Omental fat pad (tissue), 4 donors: ENCODE measurements at places on chromosomes 2 and 18.

DNA sequence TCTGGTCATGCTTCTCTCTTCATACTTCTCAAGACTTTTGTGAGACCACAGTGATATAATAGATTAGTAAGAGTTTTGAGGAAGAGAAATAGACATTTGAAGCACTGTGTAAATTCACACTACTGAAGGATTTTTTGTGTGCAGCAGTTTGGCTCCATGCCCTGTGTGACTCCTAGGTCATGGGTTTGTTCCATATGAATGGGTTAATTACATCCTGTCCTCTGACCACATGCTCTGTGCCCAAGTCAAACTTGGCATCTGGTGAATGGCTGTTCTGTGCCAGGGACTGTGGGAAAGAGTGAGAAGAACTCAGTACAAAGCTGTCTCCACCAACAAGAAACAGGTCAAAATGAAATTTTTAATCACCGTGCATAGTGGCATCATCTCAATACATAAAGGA is 304.0 kb downstream of the LNPK start:
- DNase-seq = no peak

GRCh38 chr2:70141212-70141901 is 49.5 kb downstream of the C2orf42 start:
- DNase-seq = peak; percentile 36

GRCh38 chr2:32715391-32715841 is 87.6 kb downstream of the TTC27 start:
- no peak for DNase-seq

- no peak for DNase-seq
These were observed 1172.4 kb upstream of the PIK3C3 start for GRCh38 chr18:40782453-40783130.

- DNase-seq = no peak
These were observed 431.5 kb downstream of the ARHGAP15 start for GRCh38 chr2:143560724-143561123.

GRCh38 chr2:233436191-233436581 is 81.9 kb downstream of the DGKD start:
- peak; percentile 20 for DNase-seq

- DNase-seq = no peak
These were observed 1348.7 kb upstream of the NXPH2 start for GRCh38 chr2:140128909-140129308.

GRCh38 chr2:8121022-8121825 is 560.6 kb upstream of the ID2 start:
- DNase-seq = no peak

DNA sequence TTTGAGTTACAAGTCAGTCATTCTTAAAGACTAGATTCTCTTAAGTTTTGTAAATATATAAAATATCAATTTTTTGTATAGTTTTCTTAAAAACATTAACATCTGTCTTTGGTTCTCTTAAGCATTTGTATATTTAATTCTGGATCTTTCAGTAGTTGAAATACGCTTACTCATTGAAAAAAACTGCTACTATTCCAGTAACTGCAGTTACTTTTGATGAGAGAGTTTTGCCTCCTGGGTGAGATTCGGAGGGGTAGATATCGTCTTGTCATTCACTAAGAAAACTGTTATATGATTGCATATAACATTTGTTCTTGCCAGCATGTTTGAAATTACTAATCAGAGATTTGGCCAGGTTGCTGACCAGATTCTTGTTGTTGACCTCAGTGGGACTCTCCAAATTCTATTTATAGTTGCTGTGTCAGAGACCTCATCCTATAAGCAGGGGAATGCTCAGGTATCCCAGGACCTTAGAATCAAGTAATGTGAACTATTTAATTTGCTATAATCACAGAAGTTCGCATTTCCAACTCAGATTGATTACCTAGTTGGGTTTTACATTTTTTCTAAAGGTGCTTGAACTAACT is 7.9 kb downstream of the AGPS start:
- DNase-seq = no peak

DNA sequence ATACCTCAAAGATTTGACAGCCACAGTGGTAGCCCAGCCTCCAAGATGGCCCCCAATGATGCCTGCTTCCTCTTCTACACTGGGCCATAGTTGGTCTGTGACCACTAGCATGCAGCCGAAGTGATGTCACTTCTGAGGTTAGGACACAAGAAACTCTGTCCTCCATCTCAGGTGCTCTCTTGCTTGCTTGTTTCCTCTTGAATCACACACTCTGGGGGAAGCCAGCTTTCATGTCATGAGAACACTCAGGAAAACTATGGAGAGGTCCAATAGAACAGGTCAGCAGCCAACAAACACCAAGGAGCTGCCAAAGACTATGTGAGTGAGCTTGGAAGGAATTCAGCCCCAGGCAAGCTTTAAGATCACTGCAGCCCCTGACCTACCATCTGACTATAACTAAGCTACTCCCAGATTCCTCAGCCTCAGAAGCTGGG is 3.3 kb upstream of the ADAM17 start:
- DNase-seq = no peak

DNA sequence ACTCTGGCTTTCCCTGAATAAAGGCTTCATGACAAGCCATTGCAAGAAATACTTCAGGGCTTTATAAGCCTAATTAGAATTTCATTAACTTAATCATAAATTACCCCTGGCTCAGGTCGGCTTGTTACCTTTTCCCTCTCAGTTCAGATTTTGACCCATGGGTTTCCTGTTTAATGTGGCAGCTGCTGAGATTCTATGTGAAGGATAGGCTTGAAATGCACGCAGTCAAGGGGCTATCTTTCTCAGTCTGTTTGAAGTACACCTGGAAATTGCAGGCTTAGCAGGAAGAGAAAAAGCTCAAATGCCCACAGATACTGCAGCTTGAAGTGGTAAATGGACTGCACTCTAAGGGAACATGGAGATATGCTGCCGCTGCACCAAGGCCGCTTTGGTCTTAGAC is 49.4 kb downstream of the CAVIN2 start:
- no peak for DNase-seq

DNA sequence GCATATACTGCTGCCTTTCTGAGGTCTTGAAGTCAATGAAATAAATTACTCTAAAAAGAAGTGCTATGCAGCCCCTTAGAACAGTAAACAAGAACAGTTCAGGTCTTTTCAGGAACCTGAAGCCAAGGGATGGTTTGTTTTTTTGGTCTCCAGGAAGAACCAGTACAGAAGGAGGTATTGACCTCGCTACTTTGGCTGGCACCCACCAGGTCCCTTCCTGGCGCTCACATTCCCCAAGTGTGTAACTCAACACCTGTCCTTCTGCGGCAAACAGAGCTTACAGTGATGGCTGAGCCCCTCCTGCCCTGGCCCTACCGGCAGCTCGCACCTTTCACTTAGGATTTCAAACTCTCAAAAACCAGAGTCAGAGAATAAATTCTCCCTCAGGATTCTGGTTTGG is 51.9 kb downstream of the SETBP1 start:
- no peak for DNase-seq

DNA sequence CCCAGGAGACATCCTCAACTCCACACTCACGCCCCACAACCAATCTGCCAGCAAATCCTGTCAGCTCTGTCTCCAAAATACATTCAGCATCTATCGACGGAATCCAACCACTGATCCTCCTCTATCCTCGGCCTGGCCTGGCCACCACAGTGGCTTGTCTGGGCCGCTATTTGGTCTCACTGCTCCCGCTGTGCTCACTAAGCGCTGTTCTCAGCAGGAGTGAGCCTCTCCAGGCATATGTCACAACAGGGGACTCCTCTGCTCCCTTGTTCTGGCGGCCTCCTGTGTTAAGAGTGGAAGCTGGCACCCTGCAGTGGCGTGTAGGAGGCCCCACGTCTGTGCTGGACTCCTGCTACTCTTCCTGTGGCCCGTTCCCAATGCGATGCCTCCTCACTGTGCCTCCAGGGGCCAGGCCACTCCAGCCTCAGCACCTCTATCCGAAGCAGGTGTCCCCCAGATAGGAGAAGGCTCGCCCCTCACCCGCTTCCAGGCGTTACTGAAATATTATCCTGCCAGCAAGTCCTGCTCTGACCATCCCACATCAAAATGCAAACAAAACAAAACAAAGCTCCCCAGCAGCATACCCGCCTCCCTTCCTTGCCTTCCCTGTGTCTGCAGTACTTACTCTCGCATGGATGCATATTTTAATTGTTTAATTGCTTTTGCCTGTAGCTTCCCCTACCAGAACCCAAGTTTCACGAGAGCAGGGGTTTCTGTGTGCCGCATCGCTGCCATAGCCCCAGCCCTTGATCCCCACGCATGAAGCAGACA is 39.9 kb downstream of the CENPO start:
- no peak for DNase-seq

DNA sequence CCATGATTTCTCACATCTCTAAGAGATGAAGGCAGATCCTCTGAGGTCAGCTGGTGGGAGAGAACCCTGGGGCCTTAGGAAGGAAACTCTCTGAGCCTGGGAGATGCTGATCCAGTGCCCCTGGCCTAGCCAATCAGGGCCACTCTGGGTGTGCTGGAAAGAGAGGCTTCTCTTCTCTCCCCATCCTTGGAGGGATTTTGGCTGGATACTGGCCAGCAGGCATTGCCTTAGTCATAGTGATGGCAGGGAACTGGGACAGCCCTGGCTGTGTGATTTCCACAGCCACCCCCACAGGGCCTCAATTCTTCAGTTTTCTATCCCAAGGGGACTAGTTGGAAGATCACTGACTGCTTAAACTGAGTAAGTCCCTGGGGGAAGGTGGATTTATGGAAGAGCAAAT is 26.6 kb upstream of the PLB1 start:
- no peak for DNase-seq

DNA sequence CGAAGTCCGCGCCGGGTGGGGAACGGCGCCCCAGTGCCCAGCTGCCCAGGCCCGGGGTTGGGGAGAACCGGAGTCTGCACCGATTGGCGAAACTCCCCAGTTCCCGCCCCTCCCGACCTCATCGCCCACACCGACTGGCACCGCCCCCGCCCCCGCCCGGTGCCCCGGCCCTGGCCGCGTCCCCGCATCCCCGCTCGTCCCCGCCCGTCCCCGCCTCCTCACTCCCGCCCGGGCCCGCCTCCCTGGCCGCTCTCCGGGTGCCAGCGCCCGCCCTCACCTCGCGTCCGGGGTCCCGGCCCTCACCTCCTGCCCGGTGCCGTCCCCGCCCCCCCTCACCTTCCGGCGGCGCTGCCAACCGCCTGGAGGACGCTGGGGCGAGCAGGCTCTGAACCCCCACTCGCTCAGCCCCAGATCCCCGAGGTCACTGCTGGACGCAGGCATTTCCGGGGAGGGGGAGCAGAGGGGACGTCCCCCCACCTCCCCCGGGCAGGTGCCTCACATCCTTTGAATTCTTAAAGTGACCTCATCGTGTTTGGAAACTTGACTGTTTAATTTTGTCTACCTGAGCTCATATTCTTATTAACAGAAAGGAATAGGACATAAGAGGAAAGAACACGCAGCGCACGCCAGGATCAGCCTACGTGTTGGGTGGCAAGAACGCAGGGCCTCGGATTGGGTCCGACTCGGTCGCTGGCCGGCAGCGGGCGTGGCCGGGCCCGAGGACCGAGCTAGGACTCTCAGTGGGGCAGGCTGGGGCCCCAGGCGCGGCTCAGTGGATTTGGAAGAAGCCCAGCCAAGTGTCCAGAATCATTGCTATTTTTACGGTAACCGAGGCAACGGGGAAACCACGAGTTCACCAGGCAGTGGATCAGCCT is at the start of gene FAM110C:
TSS of gene FAM110C (minus strand) at position 35 of the 875 bp plus-strand sequence. CDS start 120 bp downstream, outside the sequence.
- DNase-seq = no peak

DNA sequence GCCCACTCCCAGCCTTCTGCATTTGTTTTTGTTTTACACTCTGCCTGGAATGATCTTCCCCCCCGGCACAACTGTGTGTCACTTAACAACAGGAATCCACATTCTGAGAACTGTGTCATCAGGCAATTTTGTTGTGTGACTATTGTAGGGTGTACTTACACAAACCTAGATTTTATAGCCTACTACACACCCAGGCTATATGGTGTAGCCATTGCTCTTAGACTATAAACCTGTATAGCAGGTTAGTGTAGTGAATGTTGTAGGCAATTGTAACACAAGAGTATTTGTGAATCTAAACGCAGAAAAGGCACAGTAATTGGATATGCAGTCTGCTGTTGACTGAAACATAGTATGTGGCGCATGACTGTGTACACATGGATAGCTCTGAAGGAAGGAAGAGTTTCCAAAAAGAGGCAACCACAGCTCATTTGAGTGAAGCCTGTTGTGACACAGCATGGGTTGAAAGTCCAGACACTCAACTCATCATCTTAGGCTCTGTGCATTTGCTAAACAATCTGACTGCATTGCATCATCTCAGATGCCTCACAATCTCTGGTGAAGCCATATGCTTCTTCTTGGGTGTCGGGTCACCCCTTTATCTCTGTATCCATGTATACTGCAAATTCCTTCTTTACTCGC is 506.6 kb upstream of the SPHKAP start:
- DNase-seq = no peak
